ENCODE measurements at places on chromosomes 3 and 15.

- no peak for DNase-seq
Observed at GRCh38 chr3:177827511-177828207, 630.4 kb upstream of the TBL1XR1 start.

DNA sequence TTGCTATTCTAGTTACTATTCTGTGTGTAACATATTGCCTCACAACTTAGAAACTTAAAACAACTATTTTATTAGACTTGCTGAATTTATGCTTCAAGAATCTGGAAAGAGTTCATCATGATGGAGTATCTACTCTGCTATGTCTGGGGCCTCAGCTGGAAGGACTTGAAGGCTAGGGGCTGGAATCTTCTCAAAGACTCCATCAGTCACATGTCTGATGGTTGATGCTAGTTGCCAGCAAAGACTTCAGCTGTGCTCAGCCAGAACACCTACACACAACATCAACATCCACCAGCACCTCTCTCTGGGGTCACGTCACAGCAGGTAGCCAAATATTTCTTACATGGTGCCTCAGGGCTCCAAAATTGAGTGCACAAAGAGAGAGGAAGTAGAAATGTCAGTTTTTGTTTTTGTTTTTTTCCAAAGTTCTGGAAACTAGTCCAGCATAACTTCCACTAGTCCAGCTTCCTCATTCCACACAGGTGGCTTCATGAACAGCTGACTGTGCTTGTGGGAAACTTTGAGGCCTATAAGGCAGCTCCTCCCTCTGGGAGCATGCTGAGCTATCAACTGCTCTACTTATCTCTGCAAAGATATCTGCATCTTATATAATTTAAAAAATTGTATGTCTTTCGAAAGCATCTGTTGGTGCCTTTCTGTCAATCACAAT, 325.4 kb upstream of the AGTR1 start:
- no peak for DNase-seq

GRCh38 chr15:72783640-72784455, at the start of gene ADPGK:
Gene ADPGK (minus strand): TSS chr15:72783758. CDS start chr15:72783691, 67 bp downstream.
- DNase-seq: peak; percentile 55

GRCh38 chr15:68365140-68365745, 66.7 kb downstream of the ITGA11 start:
- no peak for DNase-seq

DNA sequence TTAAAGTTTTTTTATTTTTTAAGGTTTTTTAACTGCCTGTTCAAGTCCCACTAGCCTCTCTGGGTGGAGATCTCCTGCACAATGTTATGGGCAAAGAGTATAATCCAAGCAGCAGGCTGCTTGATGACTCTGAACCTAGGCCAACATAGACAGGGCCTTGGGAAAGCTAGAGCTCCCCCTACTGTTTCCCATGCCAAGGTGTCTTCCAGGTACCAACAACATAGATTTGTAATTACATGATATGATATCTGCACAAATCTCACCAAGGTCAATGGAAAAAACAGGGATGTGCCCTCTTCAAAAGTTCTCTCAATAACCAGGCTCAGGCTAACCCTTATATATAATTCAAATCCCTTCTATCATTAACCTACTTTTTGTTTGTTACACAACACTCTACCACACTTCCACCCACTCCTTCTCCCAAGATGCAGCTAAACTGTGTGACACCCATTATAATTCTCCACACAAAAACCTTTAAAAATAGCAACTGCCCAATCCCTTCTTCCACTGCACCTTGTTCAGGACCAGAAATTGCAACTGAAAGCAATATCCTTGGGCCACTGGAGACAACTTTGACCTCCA, 43.8 kb downstream of the RBM15B start:
- DNase-seq: no peak

DNA sequence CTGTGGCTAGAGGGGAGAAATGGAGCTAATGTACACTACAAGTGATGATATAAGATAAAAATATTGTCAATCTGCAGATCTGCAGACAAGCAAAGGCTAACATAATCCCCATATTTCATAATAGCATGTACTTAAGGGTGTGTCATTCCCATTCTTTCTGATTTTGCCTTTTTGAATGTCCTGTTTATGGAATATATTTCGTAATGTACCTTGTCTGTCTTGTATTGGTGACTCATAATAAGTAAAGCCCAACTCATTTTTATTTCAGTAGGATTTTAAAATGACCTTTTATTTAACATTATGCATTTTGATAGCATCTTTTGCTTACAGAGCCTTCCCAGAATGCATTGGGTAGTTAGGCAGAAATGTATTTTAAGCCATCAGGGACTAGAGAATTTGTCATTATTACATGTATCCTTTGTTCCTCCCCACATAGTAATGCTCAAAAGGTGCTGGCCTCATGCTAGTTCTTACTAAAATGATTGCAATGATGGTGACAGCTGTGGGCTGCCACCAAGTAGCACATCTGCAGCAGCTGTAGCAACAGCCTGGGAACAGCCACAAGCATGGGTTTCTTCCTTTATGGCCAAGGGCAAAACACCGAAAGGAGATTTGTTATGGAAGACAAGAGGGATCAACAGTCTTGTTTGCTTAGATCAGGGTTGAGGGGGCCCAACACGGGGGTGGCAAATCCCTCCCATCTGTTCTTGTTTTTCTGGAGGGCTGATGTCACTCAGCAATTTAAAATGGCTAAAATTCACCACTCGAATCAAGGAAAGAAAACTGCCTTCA, 188.5 kb downstream of the CADPS start:
- DNase-seq: no peak

DNA sequence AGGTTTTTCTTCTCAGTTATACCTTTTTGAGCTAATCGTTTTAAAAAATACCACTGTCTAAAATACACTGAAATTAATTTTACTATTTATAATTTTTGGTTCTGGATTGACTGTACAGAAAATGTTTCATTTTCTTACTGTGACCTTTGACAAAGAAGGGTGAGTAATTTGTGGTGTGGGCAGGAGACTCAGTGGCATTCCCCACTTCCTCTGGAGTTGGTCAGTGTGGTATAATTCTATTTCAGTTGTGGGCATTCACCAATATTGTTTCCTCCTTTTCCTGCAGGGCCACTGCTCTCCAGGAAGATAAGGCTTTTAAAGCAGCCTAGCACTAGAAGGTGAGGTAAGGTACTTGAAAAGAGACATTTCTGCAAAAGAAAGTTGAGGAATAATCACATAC, 6.5 kb downstream of the DAG1 start:
- no peak for DNase-seq

DNA sequence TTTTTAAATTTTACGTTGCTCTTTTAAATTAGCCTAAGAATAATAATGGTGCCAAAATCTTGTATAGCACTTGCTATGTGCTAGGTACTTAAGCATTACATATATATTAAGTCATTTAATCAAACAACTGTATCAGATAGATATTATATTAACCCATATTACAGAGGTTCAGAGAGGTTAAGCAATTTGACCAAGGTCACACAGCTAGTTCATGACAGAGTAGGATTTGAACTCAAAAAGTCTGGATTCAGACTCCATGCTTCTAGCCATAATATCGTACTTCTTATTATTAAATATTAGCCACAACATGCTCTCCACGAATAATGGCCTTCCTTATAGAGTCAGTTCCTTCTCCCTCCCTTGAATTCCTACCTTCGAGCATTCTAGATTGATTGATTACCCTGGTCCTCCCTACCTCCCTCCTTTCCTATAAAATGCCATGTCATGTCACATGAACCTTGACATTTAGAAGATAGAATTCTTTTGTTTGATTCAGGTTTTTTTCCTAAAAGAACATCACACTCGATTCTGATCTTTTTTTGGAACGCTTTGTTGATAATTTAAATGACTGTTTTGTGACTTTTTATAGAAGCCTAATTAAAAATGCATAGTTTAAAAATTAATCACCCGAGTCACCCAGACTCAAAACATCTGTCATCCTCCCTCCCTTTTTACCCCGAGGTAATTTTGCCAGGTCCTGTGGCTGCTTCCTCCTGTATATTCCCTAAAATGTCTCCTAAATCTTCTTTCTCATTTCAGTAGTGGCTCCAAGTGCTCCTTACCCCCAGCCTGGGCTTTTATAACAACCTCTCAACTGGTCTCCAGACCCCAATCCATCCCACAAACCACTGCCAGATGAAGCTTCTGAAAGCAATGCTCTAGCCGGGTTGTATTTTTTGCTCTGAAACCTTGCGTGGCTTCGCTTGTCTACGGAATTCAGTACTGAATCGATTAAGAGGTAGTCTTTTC, 8.5 kb upstream of the PSMD6 start:
- DNase-seq: no peak

GRCh38 chr15:81222007-81222406, 25.3 kb downstream of the IL16 start:
- no peak for DNase-seq

- no peak for DNase-seq
Observed at GRCh38 chr3:80550174-80550573, 782.4 kb upstream of the ROBO1 start.

- no peak for DNase-seq
Observed at GRCh38 chr3:171704814-171705213, 105.5 kb downstream of the PLD1 start.

DNA sequence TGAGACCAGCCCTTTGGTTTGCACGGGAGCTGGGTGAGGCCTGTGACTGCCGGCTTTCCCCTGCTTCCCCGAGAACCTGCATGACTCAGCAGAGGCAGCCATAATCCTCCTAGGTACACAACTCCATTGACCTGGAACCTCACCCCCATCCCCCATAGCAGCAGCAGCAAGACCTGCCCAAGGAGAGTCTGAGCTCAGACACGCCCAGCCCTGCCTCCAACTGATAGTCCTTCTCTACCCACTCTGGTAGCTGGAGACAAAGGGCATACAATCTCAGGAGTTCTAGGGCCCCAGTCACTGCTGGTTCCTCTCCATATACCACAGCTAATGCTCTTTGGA, 141.0 kb upstream of the ARHGEF26 start:
- DNase-seq: no peak

- DNase-seq: no peak
Observed at GRCh38 chr3:32719335-32719734, 34.3 kb downstream of the CNOT10 start.

DNA sequence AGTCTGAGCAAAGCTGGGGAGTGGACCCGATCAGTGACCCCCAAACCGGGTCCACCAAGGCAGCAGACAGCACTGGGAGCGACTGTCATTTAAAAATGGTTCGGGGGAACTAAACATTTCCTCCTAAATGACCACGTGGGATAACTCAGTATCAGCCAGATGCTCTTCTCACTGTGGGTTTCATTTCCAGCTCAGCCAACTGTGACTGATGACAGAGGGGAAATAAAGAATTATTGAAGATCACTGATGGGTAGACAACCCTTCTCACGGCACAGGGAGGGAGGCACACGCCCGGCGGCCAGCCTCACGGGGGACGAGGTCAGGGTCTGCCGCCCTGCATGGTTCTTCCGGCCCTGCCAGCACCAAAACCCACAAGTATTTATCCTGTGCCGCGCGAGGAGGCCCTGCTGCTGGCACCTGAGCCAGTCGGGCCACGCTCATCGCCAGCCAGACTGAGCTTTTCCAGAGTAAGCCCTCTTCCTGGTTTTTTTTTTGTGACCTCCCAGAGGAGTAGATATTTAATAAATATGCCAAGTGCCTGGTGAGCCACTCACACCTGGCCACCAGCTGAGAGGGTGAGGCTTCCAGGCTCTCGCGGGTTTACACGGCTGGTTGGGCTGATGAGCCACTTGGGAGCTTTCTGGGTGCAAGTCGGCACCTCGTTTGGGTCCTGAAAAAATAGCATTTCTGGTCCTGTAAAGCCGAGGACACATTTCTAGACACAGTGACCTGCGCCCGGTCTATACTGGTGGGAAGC, 6.2 kb downstream of the MELTF start:
- DNase-seq: no peak

DNA sequence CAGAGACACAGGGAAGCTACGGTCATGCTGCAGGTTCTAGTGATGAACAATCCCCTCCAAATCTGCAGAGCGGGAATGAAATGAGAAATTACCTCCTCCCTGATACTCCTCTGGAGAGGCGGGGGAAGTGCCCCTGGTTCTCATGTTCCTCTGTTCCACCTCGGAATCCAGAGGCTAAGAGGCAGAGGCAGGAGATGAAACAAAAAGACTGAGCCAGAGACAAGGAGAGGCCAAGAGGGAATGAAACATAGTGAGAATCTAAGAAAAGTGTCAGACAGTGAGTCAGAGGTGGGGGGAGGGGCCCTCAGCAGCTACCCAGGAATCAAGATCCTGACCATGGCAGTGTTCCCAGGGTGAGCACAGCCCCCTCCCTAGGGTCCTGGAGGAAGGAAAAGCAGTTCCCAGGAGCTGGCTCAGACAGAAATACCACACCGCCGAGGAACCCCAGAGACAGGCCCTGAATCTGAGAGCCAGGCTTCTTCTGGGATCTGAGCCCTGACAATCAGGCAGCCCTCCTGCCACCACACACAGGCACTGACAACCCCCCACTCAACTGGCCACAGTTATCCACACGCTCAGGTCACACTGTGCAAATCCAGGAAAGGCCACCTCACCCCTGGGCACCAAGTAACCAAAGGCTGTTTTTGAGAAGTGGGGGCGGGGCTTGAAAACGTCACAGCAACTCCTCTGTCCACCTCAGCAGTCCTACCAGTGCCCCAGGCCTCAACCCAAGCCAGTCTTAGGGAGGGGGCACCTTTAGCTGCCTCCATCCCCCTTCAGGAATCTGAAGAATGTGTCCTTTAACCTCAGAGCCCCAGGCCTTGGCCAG, 2.4 kb downstream of the CSRNP1 start:
- no peak for DNase-seq

DNA sequence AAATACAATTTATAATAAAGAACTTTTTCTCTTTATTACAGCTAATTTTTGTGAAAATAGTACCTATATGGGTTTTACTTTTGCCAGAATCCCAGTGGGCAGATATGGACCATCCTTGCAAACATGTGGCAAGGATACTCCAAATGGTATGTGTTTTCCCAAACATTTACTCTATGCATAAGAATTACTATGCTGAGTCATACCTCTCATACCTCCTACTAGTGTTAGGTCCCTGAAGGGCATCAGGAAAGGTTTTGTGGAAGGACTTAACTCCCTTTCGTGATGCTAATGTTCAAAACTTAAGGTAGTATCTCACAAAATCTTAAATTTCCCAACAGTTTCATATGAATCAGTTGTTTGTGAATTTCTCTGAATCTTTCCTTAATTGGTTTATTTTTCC, 21.3 kb downstream of the ADGRG7 start:
- DNase-seq: no peak

DNA sequence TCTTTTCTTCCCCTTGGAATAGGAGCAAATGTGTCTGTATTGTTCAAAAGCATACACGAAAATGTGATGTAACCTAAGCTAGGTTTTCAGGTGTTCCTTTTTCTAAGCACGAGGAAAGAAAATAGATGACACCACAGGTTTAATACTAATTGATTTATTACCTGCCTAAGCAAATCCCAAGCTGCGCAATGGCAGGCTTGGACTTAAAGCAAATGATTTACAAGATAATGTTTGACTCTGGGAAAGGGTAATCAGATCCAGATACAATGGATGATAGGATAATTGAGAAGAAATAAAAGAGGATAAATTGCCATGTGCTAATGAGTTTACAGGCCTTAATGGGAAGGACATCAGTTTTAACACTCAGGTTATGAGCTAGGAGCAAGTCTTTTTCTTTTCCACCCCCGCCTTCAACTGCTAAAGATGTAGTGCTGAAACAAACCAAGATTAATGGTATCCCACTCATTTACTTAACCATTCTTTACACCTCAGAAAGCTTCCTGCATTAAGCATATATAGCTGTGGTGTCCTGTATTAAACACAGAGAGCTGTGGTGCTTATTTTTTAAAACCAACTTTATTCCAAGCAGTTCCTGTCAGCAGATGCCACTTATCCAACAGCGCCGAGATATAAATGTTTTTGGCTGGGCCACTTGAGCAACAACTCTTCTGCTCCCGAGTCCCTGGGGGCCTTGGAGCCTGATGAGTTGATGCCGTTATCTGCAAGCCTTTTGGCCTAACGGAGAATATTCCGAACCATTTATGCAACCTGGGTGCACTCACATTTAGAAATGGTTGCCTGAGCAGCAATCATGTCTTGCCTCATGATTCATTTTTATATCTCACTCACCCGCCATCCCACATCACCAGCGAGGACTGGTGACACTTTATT, 205.5 kb downstream of the MECOM start:
- no peak for DNase-seq
